ENCODE measurements at places on chromosomes 6 and 20.

GRCh38 chr6:10071631-10072220, 343.1 kb downstream of the TFAP2A start:
- no peak for DNase-seq

GRCh38 chr20:3218307-3218988, 9.2 kb downstream of the ITPA start:
- peak; percentile 12 for DNase-seq

GRCh38 chr20:6612606-6612923, 154.9 kb upstream of the BMP2 start:
- no peak for DNase-seq

DNA sequence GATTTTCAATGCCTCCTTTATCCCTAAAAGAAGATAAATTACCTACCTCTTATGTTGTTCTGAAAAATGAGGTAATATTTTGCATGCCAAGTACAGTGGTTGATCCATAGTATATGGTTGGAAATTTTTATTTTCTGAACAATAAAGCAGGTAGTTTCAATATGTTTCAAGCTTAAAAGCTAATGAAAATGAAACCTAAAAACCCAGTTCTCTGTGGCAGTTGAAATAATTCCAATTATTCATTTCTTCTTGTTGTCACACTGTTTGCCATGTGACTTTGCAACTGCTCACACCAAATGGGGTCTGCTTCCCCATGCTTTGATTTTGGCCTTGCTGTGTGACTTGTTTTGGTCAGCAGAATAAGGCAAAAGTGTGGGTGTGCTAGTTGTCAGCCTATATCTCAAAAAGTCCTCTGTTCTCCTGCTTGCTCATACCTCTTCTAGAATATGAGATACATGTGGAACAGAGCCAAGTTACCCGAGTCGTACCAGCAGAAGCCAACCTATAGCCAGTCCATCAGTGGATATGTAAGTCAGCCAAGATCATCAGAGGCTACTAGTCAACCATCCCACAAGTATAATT, 197.2 kb upstream of the THEMIS start:
- DNase-seq = peak; percentile 63

- DNase-seq = peak; percentile 43
These were observed 161.4 kb downstream of the LY86 start for GRCh38 chr6:6749702-6750491.

DNA sequence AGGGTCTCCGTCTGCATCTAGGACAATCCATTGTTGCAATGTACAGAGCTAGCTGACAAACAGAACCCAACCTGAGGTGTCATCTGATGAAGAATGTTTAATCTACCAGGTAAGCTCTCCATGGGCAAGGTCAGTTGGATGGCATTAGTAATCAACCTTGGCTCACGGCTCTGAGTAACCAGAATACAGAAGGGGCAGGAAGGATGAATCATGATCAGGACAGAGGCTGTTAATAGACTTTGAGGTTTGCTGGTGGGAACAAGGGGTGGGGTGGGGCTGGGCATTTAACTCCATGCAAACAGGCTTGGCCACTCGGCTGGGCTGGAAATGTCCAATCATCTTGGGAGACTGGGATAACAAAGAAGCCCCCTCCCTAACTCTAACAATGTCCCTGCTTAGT, 77.1 kb upstream of the MRPS10 start:
- peak; percentile 98 for DNase-seq
